Right lobe of liver (tissue), 6 donors: ENCODE measurements at places on chromosomes 1 and 21. TPM values are rescaled to one million over a fixed set of nuclear protein-coding genes. Genes with fewer than 3 reads are reported as not detected.

DNA sequence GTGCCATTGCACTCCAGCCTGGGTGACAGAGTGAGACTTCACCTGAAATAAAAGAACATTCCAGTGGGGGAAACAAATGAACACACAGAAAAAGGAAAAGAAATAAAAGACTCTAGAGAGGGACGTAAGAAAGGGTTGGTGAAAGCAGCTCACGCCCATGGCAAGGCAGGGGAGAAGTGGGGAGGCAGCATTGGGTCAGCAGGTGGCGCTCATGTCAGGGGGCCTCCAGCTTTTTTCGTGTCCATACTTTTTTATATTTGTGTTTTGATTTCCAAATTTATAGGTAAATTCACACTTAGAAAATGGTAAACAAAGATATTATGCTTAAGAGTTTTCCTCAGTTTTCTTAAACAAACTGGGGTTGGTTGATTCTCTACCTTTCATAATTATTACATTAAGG is 45.5 kb downstream of the VPS13D start:
- no peak for DNase-seq
- no peak overlapping the region for H3K27ac ChIP-seq
- H3K4me1 ChIP-seq = no peaks in the 10 kb centered on the region
- peaks cover 68% of the 10 kb centered on the region for H3K36me3 ChIP-seq
- H3K27me3 ChIP-seq = no peaks in the 10 kb centered on the region

Gene GALE
- total RNA-seq = 25.9 TPM

Gene FAM78B
- total RNA-seq = 0.86 TPM

- H3K4me1 ChIP-seq = no peaks in the 10 kb centered on the region
- no peaks in the 10 kb centered on the region for H3K27me3 ChIP-seq
Measured at GRCh38 chr1:3053366-3053980, 15.5 kb upstream of the PRDM16 start.

DNA sequence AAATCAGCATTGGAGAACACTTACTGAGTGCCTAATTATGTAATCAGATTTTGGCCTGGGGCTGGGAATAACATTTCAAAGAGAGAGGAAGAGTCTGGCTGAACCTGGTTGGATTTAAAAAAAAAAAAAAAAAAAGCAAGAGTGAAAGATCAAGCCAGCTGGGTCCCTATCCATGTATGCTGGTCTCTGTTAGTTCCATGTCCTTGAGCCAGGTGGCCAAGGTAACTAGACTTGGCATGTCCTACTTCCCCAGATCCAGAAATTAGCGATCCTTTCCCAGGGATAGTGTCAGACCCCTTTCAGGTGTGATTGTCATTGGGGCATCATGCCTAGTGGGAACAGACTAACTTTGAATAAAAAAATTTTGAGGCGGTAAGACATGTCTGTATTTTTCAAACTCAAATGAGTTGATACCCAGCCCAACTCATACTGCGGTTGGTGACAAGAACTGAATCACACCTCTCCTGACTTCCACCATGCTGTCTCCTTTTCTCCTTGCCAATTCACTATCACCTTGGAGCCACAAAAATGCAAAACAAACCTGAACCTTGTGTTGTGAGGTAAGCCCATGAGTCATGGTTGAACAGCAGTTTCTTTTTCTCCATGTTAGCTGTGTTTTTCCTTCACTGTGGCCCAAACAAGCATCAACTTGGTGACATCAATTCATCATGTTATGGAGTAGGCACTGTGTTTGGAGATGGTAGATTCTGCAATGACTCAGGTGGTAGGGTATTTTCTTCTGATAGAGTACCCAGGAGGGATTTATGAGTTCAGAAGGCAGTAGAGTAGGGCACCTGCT is 24.5 kb upstream of the PPP2R5A start:
- DNase-seq = no peak
- H3K4me1 ChIP-seq = peaks cover 35% of the 10 kb centered on the region
- H3K27me3 ChIP-seq = no peaks in the 10 kb centered on the region
- H3K36me3 ChIP-seq = no peaks in the 10 kb centered on the region
- H3K27ac ChIP-seq = peak overlapping the region; percentile 75

DNA sequence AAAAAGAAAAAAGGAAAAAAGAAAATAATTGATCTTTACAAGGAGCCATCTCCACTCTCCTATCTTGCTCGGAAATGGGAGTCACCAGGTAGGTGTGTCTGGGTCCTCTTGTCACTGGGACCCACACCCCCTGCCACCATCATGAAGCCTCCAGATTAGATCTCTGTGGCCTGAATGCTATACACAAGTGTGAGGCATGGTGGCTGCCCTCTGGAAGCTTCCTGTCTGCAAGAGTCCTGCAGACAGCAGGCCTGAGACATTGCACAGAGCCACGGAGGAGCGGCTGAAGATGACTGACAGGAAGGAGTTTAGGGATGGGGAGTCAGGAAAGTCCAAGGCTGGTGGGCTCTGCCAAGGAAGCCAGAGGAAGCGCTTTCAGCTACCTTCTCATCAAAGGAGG is 16.2 kb downstream of the CDK18 start:
- H3K4me1 ChIP-seq = no peaks in the 10 kb centered on the region
- no peak overlapping the region for H3K4me3 ChIP-seq
- no peak overlapping the region for H3K27ac ChIP-seq
- no peaks in the 10 kb centered on the region for H3K36me3 ChIP-seq

Gene OLIG2
- not detected for total RNA-seq

Gene ANKRD35
- 1.1 TPM for total RNA-seq
